ENCODE measurements at places on chromosomes 6 and 20. TPM values are rescaled to one million over a fixed set of nuclear protein-coding genes. Genes with fewer than 3 reads are reported as not detected.

The PNLDC1 gene
- polyA plus RNA-seq: 0.15 TPM

The RIPPLY2 gene
- polyA plus RNA-seq: 2.5 TPM

DNA sequence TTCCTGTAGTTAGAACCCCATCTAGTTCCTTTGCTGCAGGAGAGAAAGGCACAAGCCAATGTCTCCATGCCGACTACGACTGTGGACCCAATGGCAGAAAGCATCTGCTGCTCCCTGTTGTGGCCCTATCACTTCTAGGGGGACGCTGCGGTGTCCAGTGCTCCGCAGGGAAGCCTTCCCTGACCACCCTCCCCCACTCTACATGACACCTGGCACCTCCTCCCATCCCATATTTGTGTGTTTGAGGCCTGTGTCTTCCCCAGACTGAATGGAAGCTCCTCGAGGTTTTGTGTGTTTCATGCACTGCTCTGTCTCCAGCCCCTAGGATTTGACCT, 159.5 kb downstream of the DTNBP1 start:
- DNase-seq: no peak

The RPS10 gene
- 2,930 TPM for polyA plus RNA-seq

DNA sequence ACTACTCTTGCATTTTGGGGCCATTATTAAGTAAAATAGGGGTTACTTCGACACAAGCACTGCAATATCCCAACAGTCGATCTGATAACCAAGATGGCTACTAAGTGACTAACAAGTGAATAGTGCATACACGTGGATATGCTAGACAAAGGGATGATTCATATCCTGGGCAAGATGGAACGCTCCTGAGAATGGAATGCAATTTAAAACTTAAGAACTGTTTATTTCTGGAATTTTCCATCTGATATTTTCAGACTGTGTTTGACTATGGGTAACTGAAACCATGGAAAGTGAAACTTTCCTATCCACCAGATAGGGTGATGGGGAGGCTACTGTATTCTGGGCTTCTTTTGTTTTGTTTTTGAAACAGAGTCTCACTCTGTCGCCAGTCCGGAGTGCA, 66.5 kb downstream of the ILRUN start:
- DNase-seq: no peak

The GTSF1L gene
- polyA plus RNA-seq: not detected

GRCh38 chr6:127459231-127459641, at the start of gene KIAA0408:
Gene KIAA0408, minus strand, starts transcription at chr6:127459389. Its CDS starts 5,408 bp downstream, at chr6:127453981.
- peak; percentile 77 for DNase-seq

The PROKR2 gene
- not detected for polyA plus RNA-seq

- no peak for DNase-seq
Observed at GRCh38 chr20:35893942-35894341, 60.4 kb downstream of the SCAND1 start.

- DNase-seq: no peak
Observed at GRCh38 chr6:48840896-48841295, 622.2 kb downstream of the MMUT start.

The SLC22A2 gene
- polyA plus RNA-seq: 0.05 TPM

Data from urinary bladder (tissue), 4 donors.